Stimulated activated CD8-positive, alpha-beta memory T cell treated with anti-CD3 and anti-CD28 coated beads, Interleukin-4, amount 100 ng/mL, for 24 hours (primary cell): ENCODE measurements at places on chromosomes 5 and 9.

DNA sequence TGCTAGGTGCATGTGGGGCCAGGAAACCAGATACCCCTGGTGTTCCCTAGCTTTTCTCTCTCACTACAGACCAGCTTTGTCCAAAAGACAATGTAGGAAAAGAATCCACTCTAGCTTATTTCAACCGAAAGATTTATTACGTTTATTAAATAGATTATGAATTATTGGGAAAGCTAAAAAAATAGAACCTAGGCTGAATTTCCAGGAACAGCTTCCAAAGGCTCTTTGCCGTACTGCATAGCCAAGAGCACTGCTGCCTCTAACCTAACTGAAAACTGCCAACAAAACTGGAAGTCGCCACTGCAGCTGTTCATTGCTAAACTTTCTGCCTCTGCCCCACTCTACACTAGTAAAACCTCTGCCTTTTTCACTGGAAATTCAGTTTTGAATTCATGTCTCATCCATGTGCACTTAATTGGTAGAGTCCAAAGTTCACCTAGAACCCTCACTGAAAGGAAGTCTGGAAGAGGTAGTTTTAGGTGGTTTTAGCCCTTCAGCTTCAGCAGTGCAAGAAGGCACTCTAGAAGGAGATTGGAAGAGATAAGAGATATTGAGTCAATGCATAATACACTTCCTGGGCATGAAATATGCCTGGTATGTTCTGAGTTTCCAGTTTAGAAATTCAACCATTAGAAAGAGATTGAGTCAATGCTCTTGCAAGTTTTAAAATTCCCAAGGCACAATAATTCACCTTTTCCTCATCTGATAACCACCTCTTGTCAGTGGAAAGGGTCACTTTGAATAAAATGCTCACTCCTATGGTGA, 927.9 kb downstream of the MAT2B start:
- no peak for DNase-seq

DNA sequence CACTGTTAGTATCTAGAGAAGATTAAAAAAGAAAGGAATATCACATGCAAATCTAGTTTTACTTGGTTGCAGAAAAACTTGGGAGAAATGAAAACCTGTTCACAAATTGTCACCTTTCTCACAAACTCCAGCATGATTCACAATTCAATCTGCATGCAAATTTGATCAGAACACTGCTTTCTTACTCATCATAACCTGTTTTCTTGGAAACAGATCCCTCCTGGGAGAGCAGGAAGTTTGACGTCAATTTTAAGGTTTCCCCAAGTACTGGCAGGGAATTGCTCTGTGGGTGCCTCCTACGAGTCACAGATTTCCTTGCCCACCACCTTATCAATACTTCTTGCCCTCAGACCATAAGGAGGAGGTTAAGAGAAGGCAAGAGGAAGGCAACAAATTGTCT, 30.2 kb upstream of the HTR4 start:
- DNase-seq: no peak

- no peak for DNase-seq
Observed at GRCh38 chr5:158268286-158268685, 409.3 kb upstream of the CLINT1 start.

GRCh38 chr5:62450259-62450658, 37.7 kb downstream of the IPO11 start:
- no peak for DNase-seq

- DNase-seq: no peak
Observed at GRCh38 chr9:91059713-91060112, 258.1 kb downstream of the SYK start.
